Lower lobe of right lung (tissue), 2 donors: ENCODE measurements at places on chromosomes 3 and 15. TPM values are rescaled to one million over a fixed set of nuclear protein-coding genes. Genes with fewer than 3 reads are reported as not detected.

The HOMER2 gene
- 16.2 TPM for total RNA-seq

The GP5 gene
- total RNA-seq: 0.38 TPM

The MUC20 gene
- 14.3 TPM for total RNA-seq

The GALNT15 gene
- 9.8 TPM for total RNA-seq

The STARD9 gene
- 21.9 TPM for total RNA-seq

The KBTBD8 gene
- 5.8 TPM for total RNA-seq

The OR5K2 gene
- not detected for total RNA-seq

The LEKR1 gene
- 5.8 TPM for total RNA-seq

The NPAP1 gene
- 0.12 TPM for total RNA-seq

The C3orf22 gene
- not detected for total RNA-seq

The RBM5 gene
- total RNA-seq: 153 TPM

The FAM107A gene
- 74.5 TPM for total RNA-seq

The TNFSF10 gene
- 168 TPM for total RNA-seq

The CNTN3 gene
- 1.9 TPM for total RNA-seq

The SAMMSON gene
- not detected for total RNA-seq

The ADAMTSL3 gene
- 26.4 TPM for total RNA-seq

The RAB6B gene
- total RNA-seq: 5.5 TPM

The WDR49 gene
- 13.9 TPM for total RNA-seq

The SLC49A4 gene
- 14.9 TPM for total RNA-seq

The ISLR2 gene
- total RNA-seq: 1.2 TPM

The ITGA11 gene
- 2.7 TPM for total RNA-seq

The HCLS1 gene
- 93.6 TPM for total RNA-seq

The SLC12A1 gene
- not detected for total RNA-seq

The C3orf33 gene
- total RNA-seq: 3.6 TPM

The CGNL1 gene
- total RNA-seq: 46.0 TPM

The HRG gene
- not detected for total RNA-seq

The CD80 gene
- total RNA-seq: 8.6 TPM

The PIK3CA gene
- 33.5 TPM for total RNA-seq

The OSTN gene
- total RNA-seq: not detected

The ABHD14A gene
- total RNA-seq: 17.8 TPM

The SLC4A7 gene
- 17.2 TPM for total RNA-seq

The AMIGO3 gene
- not detected for total RNA-seq

The GOLGA8Q gene
- not detected for total RNA-seq

The ARHGEF26 gene
- 50.9 TPM for total RNA-seq

The TGM5 gene
- 0.32 TPM for total RNA-seq

The SNX22 gene
- total RNA-seq: 17.4 TPM

The POLQ gene
- total RNA-seq: 0.56 TPM

The MCTP2 gene
- total RNA-seq: 36.1 TPM

The SLC9A9 gene
- 15.6 TPM for total RNA-seq

The PDIA3 gene
- total RNA-seq: 330 TPM

The NEDD4 gene
- 16.5 TPM for total RNA-seq

The ESYT3 gene
- total RNA-seq: 40.3 TPM

The C3orf70 gene
- total RNA-seq: 3.2 TPM

The TMIE gene
- total RNA-seq: 1.0 TPM

The ZNF80 gene
- total RNA-seq: not detected

The TRIM71 gene
- 2.5 TPM for total RNA-seq

The CPEB1 gene
- total RNA-seq: 2.7 TPM

The GOLGA8R gene
- total RNA-seq: 5.1 TPM

The SPSB4 gene
- total RNA-seq: 0.80 TPM
